CD4-positive, alpha-beta T cell treated with Interleukin-1 beta for 1 hour (primary cell): ENCODE measurements at places on chromosomes 1 and 21.

DNA sequence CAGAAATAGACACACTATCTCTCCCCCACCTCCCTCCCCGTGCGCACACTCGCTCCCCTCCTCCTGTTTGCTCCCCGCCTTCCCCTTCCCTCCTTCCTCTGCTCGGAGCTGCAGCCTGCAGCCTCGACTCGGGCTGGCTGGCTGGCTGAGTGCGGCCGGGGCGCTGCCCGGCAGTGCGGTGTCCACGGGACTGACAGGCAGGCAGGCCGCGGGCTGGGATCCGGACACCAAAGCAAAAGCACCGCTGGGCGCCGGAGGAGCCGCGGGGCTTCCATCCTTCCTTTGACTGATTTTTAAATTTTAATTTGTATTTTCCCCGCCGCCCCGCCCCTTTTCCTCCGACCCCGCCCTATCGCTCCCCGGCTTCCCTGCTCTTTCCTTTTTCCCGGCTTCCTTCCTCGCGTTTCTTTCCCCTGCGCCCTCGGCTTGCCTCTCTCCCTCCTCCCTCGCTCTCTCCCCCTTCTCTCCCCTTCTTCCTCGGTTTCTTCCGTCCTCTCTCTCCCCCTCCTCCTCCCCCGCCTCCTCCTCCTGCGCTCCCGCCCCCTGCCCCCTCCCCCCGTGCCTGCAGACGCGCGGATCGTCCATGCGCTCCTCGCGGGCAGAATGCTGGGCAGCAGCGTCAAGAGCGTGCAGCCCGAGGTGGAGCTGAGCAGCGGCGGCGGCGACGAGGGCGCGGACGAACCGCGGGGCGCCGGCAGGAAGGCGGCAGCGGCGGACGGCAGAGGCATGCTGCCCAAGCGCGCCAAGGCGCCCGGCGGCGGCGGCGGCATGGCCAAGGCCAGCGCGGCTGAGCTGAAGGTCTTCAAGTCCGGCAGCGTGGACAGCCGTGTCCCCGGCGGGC is 109.4 kb downstream of the NAV1 start:
- no peak for DNase-seq

- DNase-seq: no peak
Measured at GRCh38 chr1:57637155-57637554, 213.3 kb upstream of the DAB1 start.

DNA sequence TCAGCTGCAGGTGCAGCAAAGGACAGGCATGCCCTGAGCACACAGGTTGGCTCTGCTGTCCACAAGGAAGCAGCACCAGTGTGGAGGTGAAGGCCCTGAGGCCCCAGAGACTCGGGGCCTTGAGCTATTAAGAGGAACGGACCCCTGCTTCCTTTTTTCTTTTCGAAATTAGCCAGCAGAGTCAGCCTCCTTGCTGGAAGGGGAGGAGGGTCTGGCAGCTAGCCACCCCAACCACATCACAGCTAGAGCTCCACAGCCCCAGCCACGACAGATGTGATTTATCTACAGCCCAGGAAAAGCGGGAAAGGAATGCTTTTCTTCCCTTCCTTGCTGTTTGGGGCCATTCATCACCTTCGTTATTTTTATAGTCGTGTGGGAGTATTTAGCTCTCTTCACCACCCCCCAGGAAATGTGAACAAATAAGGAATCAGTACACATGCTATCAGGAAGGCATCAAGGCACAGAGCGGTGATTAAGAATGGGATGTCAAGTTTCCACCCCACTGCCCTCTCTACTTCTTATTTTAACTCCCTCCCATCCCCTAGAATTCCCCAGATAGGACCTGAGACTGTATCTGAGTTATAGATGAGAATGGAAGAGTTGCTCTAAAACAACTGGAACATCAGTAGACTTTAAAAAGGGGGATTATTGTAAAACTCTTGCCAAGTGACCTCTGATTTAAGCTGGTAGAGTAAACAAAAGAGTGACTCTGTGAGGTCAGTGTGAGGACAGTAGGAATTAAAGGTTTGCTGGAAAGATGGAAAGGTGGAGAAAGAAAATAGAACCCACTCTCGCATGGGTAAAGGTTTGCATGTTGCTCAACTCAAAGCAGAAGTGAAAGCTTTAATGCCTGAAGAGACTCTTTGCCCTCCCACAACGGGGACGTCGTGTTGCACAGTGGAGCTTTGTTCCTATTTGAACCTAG is 224.7 kb upstream of the GJB5 start:
- no peak for DNase-seq

GRCh38 chr1:3338725-3339070 is 115.8 kb upstream of the ARHGEF16 start:
- DNase-seq: no peak

GRCh38 chr21:34603002-34603709 is 11.8 kb downstream of the RCAN1 start:
- peak; percentile 55 for DNase-seq

GRCh38 chr1:173479649-173480048 is 2.5 kb downstream of the PRDX6 start:
- no peak for DNase-seq

- DNase-seq: no peak
Measured at GRCh38 chr1:9167638-9168037, 38.7 kb upstream of the GPR157 start.

- peak; percentile 47 for DNase-seq
Measured at GRCh38 chr1:109793486-109794318, 30.0 kb upstream of the EPS8L3 start.

DNA sequence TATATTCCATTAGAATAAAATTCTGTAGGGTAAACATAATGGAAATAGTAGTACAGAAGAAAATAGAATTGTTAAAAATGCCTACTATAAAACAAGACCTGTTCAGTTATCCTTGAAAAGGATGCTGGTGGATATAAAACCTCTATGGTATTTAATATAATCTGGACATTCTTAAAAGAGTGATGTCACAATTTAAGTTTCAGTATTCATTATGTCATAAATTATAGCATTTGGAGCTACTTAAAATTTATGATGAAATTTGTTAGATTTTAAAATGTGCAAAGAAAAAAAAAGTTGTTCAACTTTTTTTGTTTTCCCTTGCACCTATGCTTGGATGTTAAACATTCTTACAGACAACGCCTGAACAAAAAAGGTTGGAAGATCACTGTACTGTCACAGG is 50.3 kb downstream of the USP48 start:
- DNase-seq: no peak

GRCh38 chr1:171913385-171913784 is 72.1 kb downstream of the DNM3 start:
- DNase-seq: no peak

- DNase-seq: no peak
Measured at GRCh38 chr1:53137729-53138128, 4.7 kb downstream of the SLC1A7 start.

DNA sequence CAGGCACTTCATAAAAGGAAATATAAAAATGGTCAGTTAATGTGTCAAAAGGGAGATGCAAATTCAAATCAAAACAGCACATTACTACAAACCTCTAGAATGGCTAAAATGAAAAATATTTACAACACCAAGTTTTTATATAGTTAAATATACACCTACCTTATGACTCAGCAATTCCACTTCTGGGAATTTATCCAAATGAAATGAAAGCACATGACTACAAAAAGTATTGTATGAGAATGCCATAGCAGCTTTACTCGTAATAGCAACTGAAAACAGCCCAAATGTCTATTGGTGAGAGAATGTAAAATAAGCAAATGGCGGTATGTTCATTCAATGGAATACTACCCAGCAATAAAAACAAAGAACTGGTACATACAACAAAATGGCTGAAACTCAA is 175.8 kb upstream of the SPAG17 start:
- DNase-seq: no peak

GRCh38 chr1:212290608-212291007 is 5.4 kb downstream of the PPP2R5A start:
- DNase-seq: no peak

DNA sequence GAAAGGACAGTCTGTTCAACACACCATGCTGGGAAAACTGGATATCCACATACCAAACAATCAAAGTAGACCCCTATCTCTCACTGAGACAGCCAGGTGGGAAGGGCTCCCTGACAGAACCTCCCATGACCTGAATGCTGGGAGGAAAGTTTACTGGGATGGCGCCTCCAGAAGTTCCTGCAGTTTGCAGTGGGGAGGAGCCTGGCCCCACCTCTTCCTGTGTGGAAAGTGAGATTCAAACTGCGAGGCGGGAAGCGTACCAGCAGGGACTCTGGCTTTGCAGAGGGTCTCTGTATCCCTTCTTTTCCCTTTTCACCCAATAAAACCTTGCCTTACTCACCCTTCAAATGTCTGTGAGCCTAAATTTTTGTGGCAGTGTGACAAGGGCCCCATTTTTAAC is 190.7 kb downstream of the HHIPL2 start:
- no peak for DNase-seq

- no peak for DNase-seq
Measured at GRCh38 chr1:198496216-198497143, 44.0 kb downstream of the ATP6V1G3 start.

DNA sequence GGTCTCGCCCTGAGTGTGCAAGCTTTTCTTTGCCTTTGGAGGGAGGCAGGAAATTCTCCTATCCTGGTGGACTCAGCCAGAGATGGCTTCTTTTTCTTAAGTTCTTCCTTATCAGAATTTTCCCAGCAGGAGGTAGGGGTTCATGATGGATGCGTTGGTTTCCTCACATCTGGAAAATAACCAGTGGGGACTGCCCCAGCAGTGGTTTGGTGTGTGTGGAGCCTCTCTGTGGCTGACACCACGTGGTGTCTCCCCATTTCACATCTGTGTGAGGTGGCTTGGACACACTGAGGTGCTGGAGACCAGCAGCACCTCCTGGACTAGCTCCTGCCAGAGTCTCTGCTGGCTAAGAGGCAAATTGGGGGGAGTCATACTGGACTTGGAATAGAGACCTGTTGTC is 32.6 kb downstream of the B3GALT5 start:
- DNase-seq: no peak

DNA sequence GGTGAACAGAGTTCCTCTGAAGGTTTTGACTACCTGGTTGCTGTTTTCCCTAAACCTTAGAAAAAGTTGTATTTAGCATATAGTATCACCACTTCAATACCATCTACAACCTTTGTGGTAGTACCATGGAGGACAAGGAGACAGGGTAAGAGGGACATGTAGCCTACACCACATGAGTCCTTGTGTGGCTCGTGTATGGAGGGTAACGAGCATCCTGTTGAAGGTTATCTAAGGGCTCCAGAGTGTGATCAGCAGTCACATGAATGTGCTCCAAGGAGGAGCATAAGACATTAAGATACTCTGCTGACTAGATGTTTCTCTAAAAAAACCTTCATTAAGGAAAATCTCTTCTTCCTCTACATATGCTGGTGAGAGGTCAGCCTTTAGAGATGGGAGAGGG is 67.3 kb downstream of the VCAM1 start:
- no peak for DNase-seq

- DNase-seq: no peak
Measured at GRCh38 chr1:226664413-226665101, 74.5 kb downstream of the ITPKB start.

DNA sequence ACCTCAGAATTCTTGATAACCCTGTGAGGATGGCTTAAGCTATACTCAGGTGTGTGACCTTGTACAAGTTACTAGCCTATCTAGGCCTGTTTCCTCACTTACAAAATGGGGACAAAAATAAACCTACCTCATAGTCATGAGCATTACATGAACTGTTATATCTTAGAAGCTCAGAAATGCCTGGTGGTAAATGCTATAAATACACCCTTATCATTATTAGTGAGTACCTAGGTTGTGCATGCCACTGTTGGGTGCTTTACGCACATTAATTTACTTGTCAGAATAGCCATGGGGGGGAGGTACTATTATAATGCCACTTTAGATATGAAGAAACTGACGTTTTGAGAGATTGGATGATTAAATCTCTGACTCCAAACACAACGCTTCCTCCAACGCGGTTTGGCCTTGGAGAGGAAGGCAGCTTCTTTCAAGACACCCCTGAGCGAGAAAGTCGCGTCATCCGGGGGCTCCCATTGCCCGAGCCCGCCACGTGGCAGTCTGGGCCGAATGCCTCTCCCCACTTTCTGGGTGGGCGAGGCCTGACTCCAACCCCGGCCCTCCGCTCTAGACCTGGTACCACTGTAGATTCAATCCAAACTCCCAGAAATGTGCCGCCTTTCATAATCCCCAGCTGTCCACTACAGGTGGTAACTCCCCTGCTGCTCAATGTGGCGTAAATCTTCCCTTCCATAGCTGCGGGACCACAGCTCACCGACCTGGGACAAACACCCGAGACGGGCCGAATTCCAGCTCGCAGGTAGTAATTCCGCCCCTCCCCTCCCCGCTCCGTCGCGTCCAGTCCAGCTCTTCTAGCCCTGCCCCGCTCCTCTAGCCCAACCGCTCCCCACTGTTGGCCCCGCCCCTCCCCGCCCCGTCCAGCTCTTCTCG is 771 bp upstream of the RAD54L start:
- peak; percentile 46 for DNase-seq

- peak; percentile 72 for DNase-seq
Measured at GRCh38 chr1:205977402-205978014, 25.7 kb downstream of the RAB7B start.

DNA sequence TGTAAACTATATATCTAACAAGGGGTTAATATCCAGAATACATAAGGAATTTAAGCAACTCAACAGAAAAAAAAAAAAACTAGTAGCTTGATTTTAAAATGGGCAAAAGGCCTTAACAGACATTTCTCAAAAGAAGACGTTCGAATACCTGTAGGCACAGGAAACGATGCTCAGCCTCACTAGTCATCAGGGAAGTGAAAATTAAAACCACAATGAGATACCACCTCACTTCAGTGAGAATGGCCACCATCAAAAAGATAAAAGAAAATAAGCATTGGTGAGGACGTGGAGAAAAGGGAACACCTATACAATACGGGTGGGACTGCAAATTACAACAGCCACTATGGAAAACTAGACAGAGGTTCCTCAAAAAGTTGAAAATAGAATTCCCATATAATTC is 37.3 kb downstream of the NPHP4 start:
- no peak for DNase-seq

DNA sequence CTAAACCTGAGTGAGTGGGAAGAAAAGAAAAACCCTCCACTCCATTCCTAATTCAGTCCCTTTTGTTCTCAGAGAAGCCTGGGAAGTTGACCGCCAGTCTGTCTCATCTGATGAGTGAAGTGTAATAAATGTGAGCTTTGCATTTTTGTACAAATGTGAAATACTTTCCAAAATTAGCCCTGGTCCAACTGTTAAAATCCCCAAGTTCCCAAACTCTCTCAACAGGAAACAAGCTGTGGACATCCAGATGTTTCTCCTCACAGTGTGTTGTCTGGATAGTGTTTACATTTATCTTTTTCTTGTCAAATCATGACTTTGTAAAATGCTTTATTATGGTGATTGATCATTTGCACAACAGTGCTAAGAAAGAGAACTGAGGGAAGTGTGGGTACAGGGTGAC is 145.1 kb downstream of the TM2D1 start:
- DNase-seq: no peak

DNA sequence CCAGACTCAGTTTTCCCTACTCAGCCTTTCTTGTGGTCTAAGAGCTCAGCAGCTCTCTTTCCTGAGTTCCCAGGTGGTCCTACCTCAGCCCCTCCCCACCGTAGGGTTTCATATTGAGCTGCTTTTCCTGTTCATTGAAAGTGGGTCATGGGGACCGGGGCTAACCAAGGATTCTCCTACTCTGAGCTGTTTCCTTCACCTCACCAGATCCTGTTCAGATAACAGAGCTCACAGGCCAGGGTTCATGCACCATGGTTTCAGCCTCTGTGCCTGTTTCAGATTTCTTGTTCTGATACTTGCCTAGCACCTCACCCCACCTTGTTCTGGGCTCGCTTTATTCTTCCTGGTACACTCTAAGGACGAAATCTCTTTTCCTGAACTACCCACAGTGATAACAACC is 8.5 kb downstream of the UBQLN4 start:
- no peak for DNase-seq
